Naive B cell (primary cell): ENCODE measurements at places on chromosomes 12 and 14.

- no peak for DNase-seq
Observed at GRCh38 chr12:7411343-7411742, 32.6 kb downstream of the CD163L1 start.

DNA sequence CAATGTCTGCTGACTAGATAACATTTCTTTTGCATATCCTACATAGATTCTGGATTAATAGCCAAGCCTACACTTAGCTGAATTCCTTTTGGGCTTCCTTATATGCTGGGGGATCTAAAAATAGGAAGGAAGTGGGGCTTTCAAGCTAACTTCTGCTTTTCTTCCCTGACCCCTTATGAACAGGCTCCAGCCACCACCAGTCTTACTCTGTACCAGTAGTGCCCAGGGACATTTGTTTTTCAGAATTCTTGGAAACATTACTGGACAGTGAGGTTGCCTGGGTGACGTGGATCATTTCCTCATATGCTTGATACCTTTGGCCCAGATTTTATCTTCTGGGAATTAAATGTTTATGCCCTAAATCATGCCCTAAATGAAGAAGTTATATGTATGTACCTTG, 55.9 kb upstream of the SRRM4 start:
- DNase-seq = no peak

DNA sequence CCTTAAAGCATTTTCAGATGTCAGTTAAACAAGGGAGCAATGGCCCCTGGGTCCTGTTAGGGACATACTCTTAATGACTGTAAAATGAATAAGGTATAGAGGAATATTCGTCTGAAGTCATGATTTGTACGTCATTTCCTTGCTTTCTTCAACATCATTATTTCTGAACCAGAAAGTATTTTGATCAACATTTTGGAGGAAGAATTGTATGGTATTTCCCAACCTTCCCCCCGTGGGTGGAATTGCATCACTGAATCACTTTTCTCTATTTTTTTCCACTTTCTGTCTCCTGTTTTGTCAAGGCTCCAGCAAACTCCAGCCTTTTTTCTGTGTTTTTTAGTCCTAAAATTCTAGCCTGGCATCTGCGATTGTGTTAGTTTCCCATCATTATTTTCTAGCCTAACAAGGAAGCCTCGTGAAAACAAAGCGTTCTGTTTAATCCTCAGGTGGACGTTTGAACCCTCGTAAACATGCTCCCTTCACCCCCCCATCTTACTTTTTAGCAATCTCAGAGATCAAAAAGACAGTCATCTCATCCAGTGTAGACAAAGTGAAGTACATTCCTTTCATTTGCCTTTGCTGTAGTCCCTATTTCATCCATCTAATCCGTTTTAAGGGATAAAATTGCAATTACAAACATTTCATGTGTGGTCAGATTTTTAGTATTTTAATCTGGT, 62.3 kb downstream of the ETV6 start:
- DNase-seq = no peak

- no peak for DNase-seq
Observed at GRCh38 chr14:57748279-57748678, 117.6 kb downstream of the SLC35F4 start.

- DNase-seq = no peak
Observed at GRCh38 chr12:50112456-50113218, 601 bp downstream of the COX14 start.

GRCh38 chr12:49875115-49875720, 28.5 kb downstream of the FAIM2 start:
- no peak for DNase-seq

DNA sequence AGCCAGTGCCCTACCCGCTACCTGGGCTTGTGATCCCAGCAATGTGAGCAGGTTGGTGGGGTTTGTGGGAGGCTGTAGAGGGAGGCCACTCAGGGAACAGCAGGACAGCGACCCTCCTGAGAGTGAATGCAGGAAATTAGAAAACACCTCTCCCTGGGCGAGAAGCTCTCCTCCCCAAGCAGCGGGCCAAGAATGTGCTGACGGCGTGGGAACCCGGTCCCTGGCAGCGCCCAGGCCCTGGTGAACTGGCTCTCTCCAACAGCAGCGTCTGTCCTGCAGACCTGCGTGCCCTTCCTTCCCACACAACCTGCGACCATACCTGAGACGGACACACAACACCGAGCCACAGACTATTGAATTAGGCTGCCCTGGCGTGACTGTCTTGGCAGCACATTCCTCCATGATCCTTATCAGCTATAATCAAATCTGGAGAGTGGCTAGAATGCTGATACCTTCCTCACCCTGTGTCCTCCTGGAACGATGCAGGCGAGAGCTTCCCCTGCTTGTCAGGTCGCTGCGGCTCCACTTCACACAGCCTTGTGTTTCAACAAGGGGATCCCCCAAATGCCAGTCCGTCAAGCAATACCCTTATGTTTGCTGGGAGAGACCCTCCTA, 114.8 kb upstream of the GSC start:
- DNase-seq = no peak

DNA sequence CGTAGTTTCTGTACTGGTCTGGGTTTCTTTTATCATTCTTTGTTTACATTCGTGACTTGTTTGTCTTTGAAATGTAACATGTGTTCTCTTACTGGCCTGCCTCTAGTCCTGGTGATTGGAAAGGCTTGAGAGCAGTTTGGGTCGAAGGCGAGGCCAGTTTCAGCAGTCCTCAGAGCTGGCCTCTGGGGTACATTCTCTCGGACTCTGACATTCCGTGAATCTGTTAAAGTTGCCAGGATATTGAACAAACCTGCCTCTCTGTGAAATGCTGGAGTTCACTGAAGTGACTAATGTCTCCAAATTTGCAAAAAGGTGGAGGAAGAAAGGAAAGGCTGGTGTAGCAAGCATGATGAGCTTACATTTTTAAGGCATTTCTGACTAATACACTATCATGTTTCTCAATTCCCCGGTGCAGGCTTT, 1.5 kb downstream of the PLEKHA5 start:
- DNase-seq = no peak

DNA sequence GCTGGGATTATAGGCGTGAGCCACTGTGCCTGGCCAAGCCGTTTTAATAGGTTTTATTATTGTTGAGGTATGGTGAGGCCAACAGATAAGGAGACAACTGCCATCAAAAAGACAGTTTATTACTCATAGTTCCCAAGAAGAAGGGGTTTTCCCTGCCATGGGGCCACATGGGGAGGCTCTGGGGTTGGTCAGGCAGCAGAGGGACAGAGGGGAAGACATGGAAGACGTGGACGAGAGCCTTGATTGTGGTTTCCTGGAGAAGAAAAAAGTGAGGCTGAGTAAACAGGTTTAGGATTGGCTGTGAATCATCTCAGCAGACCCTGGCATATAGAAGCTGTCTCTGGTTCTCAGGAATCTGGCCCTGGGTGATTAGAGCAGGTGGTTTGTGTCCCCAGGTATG, 69.9 kb downstream of the FOXN4 start:
- DNase-seq = no peak

DNA sequence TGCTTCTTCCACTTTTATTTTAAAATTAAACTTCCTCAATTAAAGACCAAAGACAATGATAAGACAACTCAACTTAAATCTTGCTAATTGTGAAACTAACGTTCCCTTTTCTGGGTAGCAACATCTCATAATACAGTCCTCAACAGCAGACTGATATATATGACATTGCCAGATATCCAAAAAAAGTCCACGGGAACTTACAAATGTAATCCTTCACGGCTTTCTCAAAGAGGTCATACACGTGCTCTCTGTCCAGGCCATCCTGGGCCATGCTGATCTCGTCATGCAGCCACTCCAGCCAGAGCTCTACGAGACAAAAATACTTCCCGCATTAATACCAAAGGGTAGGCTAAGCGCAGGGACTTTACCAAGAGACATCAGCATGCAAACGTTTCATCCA, 13.3 kb downstream of the SART3 start:
- DNase-seq = no peak

- DNase-seq = no peak
Observed at GRCh38 chr14:52596320-52596719, 43.7 kb downstream of the GPR137C start.

DNA sequence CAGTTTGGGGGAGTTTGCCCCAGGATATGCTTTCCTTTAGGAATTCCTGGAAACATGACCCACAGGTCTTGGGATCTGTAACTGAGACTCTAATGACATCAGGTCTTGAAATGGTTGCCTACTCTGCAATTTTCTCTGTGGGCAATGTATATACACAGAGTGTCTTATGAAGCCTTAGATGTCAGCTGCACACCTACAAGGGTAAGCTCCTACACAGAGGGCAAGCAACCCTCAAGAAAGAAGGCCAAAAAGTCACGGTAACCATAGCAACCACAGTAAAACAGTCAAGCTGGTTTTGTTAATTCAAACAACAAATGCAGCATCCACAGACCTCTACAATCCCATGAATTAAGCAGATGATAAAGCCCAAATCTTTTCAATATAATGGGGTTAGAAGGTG, 293.0 kb downstream of the SSPN start:
- no peak for DNase-seq
